ENCODE measurements at places on chromosomes 1 and 21.

DNA sequence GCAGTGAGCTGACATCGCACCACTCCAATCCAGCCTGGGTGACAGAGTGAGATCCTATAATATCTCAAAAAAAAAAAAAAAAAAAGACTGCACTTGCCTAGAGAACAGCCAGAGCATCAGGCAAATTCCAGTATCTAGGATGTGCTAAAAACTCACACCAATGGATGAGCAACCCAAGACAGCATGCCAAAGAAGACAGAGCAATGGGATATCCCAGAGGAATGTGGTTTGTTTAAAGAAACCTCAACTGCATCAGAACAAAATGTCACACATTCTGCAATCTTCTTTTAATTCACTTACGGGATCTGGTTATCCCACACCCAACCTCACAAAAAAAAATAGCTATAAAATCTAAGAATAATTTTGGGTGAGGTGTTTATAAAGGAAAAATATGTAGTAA, 7.3 kb downstream of the KCNH1 start:
- DNase-seq: no peak

- DNase-seq: no peak
Observed at GRCh38 chr21:41269535-41269934, 47.1 kb upstream of the FAM3B start.

DNA sequence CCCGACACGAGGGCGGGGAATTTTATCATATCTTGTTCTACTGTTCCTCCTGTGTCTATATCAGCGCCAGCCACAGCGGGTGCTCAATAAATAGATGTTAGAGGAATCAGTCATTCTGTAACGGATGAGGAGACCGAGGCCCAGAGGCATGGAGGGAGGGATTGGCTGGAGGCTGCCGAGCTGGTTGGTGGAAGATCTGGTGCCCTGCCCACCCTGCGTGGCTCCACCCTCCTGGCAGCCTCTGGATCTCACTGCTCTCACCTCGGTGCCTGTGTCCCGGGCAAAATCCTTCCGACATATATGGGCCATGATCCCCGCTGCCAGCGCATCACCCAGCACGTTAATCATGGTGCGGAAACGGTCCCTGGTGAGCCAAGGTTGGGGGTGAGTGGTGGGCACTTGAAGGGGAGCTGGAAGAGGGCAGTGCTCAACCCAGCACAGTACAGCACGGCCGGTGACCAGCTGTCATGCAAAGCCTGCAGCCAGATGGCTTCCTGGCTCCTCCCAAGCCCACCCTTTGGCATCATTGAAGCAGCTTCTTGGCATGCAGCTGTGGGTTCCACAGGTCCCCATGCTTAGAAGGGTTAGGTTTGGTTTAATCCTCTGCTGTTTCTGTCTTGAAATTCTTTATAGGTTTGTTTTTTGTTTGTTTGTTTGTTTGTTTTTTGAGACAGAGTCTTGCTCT, 26.7 kb downstream of the PODN start:
- no peak for DNase-seq

DNA sequence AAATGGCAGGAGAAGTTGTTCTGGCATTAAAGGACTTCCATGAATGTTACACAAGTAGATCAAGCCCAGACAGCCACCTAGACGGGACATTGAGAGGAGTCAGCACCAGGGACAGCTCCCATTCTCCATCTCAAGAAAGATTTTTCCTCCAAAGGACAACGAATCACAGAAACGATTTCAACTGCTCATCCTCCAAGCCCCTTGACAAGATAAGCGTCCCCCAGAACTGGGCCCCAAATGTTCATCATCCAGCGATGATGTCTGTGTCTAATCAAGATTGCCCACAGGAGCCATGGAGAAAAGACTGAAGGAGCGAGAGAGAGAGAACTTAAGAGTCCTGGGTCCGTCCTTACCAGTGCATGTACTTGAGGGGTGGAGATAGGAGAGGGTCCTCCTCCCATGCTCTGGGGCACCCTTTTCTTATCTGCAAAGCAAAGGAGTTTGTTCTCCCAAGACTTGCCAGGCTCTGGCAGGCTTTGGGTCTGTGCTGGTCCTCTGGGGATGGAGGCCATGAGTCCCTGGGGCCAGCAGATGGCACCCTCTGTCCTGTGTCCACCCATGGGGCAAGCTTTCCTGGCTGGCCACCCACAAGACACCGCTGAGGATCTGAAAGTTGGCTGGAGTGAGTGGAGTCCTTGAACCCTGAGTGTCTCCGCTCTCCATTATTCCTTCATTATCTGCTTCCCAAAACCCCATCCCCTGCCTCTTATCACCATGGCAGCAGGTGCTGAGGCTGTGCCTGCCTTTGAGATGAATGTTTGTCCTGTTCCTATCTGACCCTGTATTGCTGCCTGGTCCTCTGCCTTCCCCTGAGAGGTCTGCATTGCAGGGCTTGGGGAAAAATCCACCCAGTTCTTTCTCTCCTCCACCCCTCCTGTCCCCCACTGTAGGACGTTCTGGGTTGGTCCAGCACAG, 164.6 kb downstream of the ACTL8 start:
- DNase-seq: peak; percentile 52

DNA sequence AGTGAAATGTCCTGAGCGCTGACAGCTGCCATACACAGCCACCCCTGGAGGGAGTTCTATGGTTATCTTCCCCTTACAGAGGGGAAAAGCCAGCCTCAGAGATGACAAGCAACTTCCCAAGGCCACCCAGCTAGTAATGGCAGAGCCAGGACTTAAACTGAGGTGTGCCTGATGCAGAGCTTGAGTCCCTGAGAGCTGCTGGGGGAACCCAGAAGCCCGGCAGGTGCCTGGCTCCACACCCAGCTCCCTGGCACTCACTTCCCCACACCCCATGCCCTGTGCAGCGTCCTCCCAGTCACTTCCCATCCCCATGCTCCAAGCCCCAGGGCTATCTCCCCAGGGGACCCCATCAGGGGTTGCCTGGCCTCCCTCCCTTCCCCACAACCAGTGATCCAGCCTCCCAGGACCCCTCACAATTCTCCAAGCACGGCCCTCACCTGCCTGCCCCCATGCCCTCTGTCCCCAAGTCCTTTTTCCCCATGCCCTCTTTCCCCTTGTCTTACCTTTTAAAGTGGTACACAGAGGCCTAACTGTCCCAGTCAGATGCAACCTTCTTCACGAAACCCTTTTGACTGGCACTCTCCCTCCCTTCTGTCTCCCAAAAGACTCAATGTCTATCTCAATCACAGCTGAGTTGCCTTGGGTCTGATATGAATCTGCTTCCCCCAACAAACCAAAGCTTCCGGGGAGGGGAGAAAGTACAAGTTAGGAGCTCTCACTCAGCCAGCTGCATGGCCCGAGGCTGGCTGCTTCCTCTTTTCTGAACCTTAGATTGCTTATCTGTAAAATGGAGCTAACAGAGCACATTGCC, 39.8 kb upstream of the LRP8 start:
- peak; percentile 14 for DNase-seq

DNA sequence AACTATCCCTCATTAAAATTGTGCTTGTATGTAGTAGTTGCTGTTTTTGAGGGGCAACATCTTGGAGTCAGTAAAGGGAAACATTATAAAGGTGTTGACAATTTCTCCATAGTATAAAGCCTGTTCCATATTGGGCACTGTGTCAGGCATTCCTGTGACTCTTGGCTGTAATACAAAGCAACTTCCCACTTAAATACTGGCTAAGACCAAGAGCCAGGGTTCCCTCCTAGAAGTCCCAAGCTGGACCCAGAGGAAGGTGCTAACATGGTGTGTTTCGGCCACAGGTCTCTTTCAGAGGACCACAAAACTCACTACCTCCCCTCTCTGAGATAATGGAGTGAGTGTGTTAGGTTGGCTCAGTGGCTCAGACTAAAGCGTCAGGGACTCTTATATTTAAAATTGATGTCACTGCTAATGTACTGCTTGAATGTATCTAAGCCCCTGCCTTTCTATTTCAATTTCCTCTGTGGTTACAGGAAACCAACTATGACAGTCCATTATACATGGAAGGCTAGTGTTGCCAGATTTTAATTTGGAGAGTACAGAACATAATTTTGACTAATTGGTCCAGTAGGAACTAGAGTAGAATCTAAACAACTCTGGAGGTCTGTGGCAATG, 74.7 kb upstream of the RGL1 start:
- DNase-seq: no peak

- DNase-seq: no peak
Observed at GRCh38 chr1:116826818-116827606, 72.8 kb downstream of the CD2 start.

DNA sequence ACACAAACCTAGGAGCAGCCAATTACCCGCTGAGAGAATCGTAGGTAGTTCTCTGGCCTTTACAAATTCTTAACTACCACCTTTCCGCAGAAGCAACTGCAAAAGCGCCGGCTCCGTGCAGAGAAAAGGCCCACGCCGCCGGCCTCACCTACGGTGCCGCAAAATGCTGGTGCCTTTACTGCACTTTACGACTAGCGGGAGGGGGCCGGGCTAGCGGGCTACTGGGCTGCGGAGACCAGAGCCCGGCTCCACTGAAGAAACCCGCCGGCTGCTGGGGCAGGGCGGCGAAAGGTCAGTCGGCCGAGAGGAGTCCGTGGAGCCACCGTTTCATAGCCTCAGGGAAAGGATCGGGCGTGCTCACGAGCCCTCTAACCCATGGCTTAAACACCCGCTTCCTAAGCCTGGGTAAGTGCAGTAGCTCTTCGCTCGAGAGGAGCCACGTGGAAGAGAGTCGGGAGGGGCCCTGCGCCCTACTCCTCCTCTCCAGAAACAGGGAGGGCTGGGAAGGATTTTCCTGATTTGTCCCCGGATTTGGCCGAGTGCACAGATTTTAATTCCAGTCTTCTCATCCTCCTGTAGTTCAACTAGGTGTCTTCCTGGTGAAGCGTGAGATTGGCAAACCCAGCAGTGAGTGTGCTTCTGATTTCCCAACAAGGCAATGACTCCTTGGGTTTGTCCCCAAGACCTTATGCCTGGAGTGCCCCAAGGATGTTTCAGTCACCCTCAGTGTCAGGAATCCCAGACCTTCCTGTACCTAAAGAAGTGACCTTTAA, at the start of gene DPH5:
Gene DPH5 (minus strand): TSS at position 128 of the 773 bp plus-strand sequence. CDS start 341 bp downstream, outside the sequence.
- DNase-seq: peak; percentile 95

DNA sequence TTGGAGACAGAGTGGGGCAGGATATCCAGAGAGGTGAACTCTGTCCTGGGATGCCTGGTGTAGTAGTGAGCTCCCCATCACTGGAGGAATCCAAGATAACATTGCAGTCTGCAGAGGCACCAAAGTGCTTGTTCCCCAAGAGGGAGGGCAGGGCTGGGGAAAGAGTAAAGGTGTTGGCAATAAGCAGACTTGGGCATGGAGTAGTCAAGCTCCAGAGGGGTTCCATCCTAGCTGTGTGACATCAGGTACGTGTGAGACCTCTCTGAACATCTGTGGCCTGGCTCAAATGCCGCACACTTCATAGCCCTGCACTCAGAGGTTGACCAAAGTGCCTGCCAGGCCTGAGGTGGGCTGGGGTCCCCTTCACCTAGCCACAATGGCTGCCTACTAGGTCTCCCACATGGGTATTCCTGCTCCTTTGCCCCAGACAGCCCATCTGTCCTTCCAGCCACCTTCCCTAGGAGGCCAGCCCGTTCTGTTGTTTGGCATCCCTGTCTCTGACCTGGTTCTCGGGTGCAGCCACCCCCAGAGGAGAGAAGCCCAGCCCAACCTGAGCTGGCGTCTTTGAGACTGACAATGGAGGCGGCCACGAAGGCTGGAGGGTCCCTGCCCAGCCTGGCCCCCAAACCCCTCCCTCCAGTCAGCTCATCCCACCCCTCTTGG, 2.8 kb upstream of the ARF1 start:
- DNase-seq: no peak

GRCh38 chr1:228366866-228367741, 39.5 kb downstream of the TRIM11 start:
- DNase-seq: peak; percentile 35

- no peak for DNase-seq
Observed at GRCh38 chr21:27772816-27773215, 805.9 kb upstream of the ADAMTS5 start.

GRCh38 chr1:48061162-48062136, 64.3 kb upstream of the TRABD2B start:
- DNase-seq: peak; percentile 74

DNA sequence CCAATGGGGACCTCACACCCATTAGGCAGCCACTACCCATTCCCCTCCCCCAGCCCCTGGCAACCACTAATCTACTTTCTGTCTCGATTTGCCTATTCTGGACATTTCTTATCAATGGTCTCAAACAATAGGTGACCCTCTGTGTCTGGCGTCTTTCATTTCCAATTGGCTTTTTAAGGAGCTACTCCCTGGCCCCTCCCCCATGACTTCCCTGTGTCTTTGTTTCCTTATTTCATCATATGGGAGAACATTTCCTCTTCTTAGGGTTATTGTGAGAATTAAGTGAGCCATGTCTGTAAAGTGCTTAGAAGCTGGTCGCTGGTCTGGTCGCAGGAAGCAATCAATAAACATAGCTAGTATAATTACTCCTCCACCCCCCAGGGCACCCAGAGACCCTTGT, 80.9 kb downstream of the SPSB1 start:
- no peak for DNase-seq

DNA sequence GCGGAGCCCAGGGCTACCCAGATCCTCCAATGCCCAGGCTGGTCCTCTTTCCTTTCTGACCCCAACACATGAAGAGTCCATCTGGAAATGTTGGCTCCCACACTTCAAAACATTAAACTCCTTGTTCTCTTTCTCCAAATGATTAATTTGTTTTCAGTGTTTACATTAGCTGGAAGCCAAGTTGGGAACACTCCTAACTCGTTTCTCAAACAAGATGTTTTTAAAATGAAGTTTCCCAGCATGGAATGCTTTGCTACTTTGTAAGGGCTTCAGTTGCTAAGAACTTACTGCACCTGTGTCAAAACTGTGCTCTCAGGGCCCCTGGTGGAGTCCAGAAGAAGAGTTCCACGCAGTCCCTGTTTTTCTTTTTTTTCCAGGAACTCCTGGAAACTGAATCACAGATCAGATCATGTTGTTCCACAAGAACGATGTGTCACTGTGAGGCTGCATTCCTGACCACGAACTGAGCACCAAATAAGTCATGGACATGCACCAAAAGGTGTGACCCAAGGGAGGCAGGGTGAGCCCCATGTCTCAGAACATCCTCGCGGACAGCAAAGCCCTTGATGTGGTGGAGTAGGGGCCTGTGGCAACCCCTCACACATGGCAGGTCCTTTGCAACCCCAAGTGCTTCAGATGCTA, 257.3 kb downstream of the KCNJ6 start:
- DNase-seq: peak; percentile 21

DNA sequence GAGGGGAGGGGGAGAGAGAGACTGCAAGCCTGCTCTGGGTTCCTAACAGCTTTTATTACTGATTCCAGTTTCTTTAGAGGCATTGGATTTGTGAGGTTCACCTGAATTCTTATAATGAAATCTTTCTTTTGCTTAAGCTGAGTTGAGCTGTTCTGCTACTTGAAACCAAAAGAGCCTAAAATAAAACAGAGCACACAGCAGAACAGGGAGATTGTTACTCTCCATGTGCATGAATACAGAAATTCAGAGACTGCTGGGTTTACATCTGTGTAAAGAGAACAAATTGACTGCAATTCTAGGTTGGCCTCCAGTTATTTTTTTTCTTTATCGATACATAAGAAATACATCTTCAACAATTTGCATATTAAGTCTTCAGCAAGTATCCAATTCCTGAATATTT, 168.8 kb upstream of the NRIP1 start:
- no peak for DNase-seq

GRCh38 chr1:91783423-91784170, 102.4 kb downstream of the TGFBR3 start:
- DNase-seq: no peak

GRCh38 chr1:229114850-229115365, 156.0 kb upstream of the RAB4A start:
- DNase-seq: no peak

- DNase-seq: peak; percentile 12
Observed at GRCh38 chr1:36542962-36543515, 60.3 kb upstream of the CSF3R start.

Measured in testis (tissue), 5 donors.